ENCODE measurements at places on chromosomes 6 and 20.

GRCh38 chr20:1327241-1327653 lies 1.7 kb downstream of the SDCBP2 start:
- DNase-seq, result no peak

GRCh38 chr6:131597446-131597845 lies 24.4 kb downstream of the ARG1 start:
- no peak for DNase-seq

DNA sequence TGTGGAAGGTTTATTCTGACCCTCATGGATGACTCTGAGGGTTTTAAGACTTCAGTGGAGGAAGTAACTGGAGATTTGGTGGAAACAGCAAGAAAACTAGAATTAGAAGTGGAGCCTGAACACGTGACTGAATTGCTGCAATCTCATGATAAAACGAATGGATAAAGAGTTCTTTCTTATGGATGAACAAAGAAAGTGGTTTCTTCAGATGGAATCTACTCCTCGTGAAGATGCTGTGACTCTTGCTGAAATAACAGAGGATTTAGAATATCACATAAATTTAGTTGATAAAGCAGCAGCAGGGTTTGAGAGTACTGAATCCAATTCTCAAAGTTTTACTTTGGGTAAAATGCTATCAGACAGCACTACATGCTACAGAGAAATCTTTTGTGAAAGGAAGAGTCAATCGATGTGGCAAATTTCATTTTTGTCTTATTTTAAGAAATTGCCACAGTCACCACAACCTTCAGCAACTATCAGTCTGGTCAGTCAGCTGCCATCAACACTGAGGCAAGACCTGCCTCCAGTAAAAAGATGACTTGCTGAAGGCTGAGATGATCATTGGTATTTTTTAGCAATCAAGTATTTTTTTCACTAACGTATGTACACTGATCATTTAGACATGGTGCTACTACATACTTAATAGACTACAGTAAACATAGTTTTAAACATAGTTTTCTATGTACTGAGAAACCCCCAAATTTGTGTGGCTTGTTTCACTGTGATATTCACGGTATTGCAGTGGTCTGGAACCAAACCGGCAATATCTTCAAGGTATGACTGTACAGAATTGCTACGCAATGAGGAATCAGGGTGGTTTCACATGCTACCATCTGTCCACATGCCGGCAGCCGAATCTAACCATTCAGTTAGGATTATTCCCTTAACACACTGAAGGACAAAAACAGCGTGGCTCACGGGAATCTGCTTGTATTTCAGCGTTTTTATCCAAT lies 149.0 kb downstream of the MYB start:
- DNase-seq, result no peak

- no peak for DNase-seq
Measured at GRCh38 chr20:31617432-31618104, 12.5 kb downstream of the ID1 start.

DNA sequence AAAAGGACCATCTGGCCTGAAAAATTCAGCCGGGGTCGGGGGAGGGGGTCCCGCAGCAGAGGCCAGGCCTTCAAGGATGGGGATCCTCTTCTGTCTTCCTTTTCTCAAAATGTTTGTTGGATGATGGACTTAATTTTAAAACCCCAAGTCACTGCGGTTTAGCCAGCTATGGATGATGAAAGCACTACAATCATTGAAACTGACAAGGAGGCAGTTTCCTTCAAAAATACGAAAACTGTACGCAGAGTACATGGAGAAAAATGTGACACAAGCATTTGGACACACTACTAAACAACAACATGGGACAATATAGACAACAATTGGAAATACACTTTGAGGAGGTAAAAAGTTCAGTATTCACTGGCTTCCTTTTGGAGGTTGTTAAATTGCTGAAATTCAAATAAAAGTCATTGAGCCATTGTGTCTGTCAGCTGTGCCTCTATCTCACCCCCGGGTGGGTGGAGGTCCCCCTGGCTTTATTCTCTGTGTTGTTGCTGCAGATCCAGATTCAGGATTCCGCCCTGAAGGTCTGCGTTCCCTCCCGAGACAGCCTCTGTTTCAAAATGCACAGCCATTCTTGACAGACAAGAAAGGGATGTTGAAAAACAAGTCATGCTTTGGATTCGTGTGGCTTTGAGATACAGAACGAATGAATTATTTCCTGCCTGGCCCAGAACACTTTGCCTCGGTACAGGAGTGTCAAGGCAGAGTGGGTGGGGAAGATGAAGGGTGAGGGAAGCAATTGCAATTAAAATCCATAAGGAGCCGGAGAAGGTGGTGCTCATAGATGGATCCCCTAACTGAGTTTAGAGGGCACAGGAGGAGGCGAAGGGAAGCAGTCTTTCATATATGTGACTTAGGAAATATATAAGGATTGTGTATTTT lies 118.2 kb downstream of the TTLL2 start:
- DNase-seq, result no peak

DNA sequence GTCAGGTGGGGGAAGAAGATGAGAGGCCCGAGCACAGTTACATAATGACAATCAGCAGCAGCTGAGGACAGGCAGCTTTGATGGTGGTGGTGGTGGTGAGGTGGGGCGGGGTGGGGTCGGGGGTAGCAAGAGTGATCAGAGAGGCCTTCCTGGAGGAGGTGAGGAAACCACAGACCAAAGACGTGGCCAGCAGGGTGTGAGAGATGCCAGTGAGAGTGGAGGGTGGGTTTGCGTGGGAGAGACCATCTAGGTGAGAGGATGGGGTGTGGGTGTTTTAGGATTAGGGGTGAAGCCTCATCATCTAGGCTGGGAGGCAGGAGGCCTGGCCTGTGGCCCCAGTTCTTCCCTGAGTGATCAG lies 76.0 kb upstream of the TOX2 start:
- no peak for DNase-seq

DNA sequence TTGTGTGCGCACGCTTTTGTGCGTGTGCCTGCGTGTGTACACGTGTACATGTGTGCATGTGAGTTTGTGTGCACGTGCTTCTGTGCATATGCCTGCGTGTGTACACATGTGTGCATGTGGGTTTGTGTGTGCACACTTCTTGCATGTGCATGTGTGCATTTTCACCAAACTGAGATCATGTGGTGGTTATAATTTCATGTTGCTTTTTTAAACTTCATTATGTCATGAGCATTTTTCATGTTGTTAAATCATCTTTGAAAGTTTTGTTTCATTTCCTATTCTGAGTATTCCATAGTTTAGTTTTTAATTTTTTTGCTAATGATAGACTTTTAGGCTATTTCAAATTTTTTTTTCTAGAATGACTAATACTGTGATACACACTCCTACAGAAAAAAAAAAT lies 6.4 kb upstream of the CST3 start:
- no peak for DNase-seq

DNA sequence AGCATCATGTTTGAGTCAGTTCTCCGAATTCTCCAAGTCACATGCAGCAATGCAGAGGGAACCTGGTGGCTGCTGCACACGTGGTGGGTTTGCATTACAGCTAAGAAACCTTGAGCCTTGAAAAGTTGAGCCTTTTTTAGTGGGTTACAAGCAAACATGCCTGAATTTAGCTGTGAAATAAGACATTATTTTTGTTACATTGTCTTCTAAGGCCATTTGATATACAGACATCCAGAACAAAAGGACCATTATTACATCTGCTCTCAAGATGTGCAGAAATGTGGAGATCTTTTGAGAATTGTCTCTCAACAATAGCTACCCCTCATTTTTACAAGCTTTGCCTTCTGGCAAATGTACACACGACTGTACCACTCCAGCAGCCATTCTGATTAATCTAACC lies 720.5 kb upstream of the SLC35B3 start:
- DNase-seq, result no peak

DNA sequence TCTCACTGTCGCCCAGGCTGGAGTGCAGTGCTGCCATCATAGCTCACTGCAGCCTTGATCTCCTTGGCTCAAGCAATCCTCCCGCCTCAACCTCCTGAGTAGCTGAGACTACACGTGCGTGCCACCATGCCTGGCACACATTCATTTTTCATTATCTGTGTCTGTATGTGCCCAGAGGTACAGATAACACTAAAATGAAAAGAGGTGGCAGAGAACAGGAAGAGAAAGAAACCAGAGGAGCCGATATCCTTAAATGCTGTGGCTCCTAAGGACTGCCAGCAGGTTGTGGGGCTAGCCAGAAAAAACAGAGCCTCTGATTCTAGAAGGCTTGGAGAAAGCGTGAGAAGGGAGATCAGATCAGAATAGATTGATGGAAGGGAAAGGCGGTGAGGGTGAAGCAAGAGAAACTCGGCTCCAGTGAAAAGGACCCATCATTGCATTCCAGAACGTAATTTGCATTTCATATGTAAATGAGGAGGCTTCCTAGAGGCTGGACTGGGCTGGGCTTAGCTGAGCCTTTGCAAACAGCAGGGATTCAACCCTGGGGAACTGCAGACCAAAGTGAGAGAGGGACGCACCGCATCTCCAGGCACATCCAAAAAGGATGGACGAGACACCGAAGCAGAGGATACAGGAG lies 64.2 kb downstream of the GCNT2 start:
- DNase-seq, result no peak

- no peak for DNase-seq
Measured at GRCh38 chr20:5364136-5364821, 47.5 kb upstream of the PROKR2 start.

- no peak for DNase-seq
Measured at GRCh38 chr20:18739751-18740166, 73.8 kb upstream of the SCP2D1 start.

Measured in activated gamma-delta T cell (primary cell).